ENCODE measurements at places on chromosomes 16 and 17. TPM values are rescaled to one million over a fixed set of nuclear protein-coding genes. Genes with fewer than 3 reads are reported as not detected.

MT3 gene
- polyA plus RNA-seq: 1.1 TPM

WNT3 gene
- 1.4 TPM for polyA plus RNA-seq

ACSM3 gene
- polyA plus RNA-seq: 125 TPM

PRCD gene
- polyA plus RNA-seq: 3.7 TPM

MILR1 gene
- 3.2 TPM for polyA plus RNA-seq

CRAMP1 gene
- polyA plus RNA-seq: 16.0 TPM

HBQ1 gene
- polyA plus RNA-seq: 0.67 TPM

SLFN14 gene
- 0.24 TPM for polyA plus RNA-seq

PCGF2 gene
- 70.4 TPM for polyA plus RNA-seq

SPAG9 gene
- polyA plus RNA-seq: 89.7 TPM

- DNase-seq: no peak
These were observed 7.1 kb downstream of the ITGAD start for GRCh38 chr16:31400191-31400590.

DNA sequence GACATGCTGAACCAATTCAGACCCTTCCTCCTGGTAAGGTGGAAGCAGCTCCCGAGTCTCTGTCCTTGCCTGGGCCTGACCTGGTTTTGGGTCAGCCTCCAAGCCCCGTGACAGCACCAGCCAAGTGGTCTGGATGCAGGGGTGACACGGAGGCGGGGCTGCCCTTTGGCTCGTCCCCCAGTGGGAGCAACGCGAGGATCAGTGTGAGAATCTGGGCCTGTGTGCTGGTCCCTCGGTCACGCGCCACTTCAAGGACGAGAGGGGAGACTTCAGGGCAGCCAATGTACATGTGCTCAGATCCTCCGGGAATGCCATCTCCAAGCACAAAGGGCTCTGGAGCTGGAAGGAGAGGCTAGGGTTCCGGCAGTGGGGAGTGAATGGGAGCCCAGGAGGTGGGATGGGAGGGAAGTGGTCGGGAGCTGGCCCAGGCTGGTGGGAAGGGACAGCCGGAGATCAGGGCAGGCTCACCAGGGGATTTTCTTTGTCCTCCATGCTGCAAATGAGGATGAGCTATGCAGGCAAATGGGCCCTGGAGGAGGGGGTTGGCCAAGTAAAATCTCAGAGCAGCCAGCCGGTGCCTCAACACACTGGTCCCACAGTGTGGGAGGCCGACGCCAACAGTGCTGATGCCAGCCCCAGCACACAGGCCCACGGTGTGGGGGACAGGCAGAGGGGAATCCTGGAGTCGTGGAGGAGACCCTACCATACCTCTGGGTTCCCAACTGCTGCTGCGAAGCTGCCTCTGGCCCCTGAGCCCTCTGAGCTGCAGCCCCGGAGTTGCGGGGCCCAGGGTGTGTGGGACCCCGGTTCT lies 4.2 kb upstream of the NDRG4 start:
- DNase-seq: no peak

DNA sequence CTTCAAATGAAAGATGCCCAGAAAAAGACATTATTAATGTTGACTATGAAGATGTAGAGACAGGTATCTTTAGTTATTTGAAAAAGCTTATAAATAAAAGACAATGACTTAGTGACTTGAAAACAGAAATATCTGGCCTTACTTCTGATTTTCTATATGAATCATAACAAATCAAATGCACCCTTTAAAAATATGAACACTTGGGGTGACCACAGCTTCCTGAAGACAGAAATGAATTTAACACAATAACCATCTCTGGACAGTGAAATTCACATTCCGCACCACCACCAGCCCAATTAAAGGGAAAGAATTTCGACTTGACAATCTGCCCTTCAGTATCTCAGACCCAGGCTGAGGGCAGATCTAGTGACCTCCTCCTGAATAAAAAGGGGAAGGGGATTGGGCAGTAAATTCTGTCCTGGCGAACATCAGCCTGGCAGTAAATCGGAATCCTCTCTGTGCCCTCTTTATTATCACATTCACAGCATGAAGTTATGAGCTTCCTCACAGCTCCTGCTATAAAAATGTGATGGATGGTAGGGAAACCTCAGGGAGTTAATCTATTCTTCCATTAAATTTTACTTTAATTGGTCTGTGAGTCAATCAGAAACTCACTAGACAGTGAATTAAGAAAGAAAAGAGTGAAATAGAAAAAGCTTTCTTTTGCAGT lies 131.5 kb downstream of the SNX11 start:
- no peak for DNase-seq

- DNase-seq: no peak
These were observed 14.9 kb downstream of the SHCBP1 start for GRCh38 chr16:46606231-46606630.

DNA sequence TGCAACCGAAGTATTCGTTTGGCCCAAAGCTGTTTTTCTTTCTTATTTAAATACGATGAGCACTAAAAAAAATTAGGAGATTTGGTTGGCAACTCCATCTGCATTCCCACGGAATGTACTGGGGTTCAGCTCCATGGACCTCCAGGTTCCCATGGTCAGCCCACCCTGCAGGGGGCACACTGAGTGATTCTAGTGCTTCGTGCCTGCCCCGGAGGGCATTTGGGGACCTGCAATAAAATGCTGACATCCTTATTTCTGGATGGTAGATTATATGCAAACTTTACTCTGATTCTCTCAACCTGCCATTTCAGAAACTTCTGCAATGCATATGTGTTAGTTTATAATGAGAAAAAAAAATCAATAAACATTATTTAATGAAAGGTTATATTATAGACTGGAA lies 339.4 kb downstream of the XYLT1 start:
- no peak for DNase-seq

DNA sequence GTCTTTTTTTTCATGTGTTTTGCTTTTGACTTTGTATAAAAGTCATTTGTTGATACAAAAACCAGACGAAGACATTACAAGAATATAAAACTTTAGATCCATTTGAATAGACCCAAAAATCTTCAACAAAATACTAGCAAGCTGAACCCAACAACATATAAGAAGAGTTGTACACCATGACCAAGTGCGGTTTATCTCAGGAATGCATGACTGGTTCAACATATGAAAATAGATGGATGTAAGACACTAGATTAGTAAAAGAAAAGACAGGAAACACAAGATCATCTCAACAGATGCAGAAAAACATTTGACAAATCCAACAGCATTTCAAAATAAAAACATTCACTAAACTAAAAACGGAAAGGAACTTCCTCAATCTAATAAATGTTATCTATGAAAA lies 69.0 kb downstream of the TBC1D16 start:
- DNase-seq: no peak

DNA sequence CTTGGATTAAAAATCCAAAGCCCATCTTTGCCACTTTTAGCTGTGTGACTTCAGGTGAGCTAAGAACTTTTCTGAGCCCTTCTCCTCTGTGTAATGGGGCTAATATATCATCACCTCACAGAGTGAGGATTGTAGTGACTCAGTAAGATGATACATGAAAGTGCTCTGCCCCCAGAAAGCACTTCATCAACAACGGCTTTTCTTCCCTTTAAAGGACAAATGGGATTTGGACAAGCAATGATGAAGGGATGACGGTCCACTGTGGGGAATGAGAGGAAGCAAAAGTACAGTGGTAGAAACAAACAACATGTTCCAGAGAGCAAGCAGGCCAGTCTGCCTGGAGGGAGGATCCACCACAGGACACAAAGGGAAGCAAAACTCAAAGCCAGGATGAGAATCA lies 14.3 kb upstream of the TMED6 start:
- no peak for DNase-seq

GRCh38 chr17:18932360-18933055 lies 19.5 kb upstream of the SLC5A10 start:
- no peak for DNase-seq

- no peak for DNase-seq
These were observed 9.3 kb downstream of the FBXO31 start for GRCh38 chr16:87374313-87374712.

- DNase-seq: no peak
These were observed 66.7 kb downstream of the SOX9 start for GRCh38 chr17:72187556-72187955.

GRCh38 chr16:50573947-50574744 lies 25.9 kb downstream of the NKD1 start:
- no peak for DNase-seq

GRCh38 chr16:89167425-89167941 lies 4.1 kb upstream of the CDH15 start:
- no peak for DNase-seq

- no peak for DNase-seq
These were observed 239.5 kb downstream of the ABCC12 start for GRCh38 chr16:47916266-47916665.

DNA sequence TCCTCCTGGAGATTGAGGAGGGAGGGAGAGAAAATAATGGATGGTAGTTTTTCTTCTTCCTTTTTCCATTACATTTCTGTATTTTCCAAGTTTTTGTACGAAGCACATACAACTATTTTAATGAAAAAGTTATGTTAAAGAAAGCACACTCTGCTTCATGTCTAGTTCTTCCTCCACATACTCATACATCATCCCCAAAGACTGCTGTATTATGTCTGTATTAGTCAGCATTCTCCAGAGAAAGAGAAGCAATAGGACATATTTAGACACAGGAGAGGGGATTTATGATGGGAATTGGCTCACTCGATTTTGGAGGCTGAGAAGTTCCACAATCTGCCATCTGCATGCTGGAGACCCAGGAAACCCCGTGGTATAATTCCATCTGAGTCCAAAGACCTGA lies 10.1 kb upstream of the ACSM2A start:
- no peak for DNase-seq

DNA sequence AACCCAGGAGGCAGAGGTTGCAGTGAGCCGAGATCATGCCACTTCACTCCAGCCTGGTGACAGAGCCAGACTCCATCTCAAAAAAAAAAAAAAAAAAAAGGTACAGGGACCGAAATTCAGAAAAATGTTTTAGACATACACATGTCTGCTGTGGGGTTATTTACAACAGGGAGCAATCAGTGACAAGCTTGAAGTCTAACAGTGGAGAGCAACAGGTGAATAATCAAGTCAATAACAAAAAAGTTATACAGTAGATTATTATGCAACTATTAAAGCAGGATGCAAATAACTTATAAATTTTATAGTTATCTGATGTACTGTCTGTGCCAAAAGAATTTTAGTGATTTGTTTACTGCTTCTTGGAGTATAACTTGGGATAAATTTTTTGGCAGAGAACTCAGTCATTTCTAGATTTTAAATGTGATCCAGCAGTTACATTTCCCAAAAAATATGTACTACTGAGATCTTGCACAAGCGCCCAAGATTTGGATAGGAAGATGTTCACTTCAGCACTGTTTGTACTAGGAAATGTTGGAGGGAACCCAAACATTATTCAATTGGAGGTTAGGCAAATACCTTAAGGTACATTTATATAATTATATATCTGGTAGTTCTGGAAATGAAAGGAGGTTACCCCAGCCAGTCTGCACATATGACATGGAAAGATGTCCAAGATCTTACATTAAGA lies 34.1 kb downstream of the EEF2K start:
- DNase-seq: no peak

DNA sequence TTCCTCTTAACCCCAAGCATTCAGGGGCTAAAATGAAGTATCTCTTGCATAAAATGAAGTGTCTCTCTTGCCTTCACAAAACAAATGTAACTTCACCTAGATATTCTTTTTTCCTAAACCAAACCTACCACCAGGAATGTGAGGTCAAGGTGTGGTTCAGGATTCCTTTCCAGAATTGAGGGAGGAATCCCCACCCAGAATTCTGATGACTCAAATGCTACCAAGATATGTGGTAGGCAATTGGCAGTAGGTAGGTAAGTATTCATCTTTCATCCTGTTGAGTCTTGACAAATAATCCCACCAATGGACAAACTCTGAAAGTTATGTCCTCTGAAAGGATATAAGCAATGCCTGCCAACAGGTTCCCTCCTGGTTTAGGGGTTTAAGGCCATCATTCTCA lies 26.2 kb downstream of the TRIM16 start:
- no peak for DNase-seq

DNA sequence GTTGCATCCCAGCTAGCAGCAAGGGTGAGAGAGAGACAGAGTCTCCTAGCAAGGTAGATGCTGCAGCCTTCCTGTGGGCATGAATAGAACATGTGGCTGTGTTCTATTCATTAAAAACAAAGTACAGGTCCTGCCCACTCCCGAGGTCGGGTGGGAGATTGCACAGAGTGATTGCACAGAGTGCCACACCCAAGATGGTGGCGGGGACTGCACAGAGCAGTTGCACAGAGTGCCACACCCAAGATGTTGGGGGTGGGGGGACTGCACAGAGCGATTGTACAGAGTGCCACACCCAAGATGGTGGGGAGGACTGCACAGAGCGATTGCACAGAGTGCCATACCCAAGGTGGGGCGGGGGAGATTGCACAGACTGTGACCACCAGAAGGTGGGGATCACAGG lies 410.8 kb upstream of the EEF2KMT start:
- DNase-seq: no peak

GRCh38 chr17:39271546-39271945 lies 45.8 kb upstream of the STAC2 start:
- no peak for DNase-seq

GRCh38 chr16:72173997-72174396 lies 2.0 kb upstream of the PMFBP1 start:
- DNase-seq: no peak

DNA sequence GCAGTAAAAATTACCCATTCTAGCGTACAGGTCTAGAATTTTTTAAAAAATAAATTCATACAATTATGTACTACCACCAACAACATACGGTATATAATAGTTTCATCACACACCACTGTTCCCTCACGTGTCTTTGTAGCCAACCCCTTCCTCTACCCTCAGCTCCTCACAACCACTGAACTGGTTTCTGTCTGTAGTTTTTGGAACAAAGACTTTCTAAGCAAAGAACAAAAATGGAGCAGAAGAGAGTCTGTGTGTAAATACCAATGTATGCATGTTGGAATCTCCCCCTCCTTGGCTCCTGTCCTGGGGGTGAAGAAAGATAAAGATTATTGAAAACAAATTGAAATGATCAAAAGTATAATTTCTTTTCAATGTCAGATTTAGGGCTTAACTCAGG lies 31.9 kb upstream of the CCR7 start:
- DNase-seq: no peak

DNA sequence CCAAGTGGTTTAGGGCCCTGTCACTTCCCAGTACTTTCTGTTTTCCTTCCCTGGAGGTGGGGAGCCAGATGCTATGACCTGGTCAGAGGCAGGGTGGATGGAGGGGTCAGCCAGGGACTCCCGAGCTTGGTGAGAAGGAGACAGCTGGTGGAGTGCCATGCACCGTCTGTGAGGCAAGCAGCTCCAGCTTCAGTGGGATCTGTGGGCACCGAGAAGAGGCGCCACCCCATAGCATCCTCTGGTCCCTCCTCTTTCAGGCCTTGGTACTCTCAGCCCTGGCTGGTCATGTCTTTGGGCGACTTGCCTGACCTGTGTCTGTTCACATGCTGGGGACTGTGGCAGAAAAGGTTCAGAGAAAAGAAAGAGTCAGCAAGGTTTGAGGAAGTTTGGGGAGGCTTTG lies 299.3 kb upstream of the N4BP1 start:
- no peak for DNase-seq

GRCh38 chr17:47937941-47938340 lies 3.4 kb upstream of the PNPO start:
- DNase-seq: no peak

- DNase-seq: no peak
These were observed 122.0 kb downstream of the BANP start for GRCh38 chr16:88073201-88073721.
